Activated CD4-positive, alpha-beta T cell treated with anti-CD3 and anti-CD28 coated beads for 48 hours (primary cell): ENCODE measurements at places on chromosomes 1 and 21.

DNA sequence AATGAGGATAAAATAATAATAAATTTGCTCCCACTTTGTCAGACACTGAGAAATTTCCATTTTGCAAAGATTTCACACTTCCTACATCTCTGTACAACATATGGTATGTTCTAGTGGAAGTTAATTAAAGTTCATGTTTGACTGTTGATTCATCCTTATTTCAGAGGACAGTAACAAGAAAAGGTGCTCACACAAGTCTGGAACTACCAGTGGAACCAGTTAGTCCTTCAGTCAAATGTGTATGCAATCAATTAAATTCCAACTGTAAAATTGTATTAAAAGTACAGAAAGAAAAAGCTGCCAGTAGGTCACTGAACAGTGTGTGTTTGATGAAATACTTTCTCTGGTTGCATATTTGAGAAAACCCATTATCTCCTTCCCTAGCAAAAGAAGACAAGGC is 496.0 kb upstream of the PKN2 start:
- no peak for DNase-seq

DNA sequence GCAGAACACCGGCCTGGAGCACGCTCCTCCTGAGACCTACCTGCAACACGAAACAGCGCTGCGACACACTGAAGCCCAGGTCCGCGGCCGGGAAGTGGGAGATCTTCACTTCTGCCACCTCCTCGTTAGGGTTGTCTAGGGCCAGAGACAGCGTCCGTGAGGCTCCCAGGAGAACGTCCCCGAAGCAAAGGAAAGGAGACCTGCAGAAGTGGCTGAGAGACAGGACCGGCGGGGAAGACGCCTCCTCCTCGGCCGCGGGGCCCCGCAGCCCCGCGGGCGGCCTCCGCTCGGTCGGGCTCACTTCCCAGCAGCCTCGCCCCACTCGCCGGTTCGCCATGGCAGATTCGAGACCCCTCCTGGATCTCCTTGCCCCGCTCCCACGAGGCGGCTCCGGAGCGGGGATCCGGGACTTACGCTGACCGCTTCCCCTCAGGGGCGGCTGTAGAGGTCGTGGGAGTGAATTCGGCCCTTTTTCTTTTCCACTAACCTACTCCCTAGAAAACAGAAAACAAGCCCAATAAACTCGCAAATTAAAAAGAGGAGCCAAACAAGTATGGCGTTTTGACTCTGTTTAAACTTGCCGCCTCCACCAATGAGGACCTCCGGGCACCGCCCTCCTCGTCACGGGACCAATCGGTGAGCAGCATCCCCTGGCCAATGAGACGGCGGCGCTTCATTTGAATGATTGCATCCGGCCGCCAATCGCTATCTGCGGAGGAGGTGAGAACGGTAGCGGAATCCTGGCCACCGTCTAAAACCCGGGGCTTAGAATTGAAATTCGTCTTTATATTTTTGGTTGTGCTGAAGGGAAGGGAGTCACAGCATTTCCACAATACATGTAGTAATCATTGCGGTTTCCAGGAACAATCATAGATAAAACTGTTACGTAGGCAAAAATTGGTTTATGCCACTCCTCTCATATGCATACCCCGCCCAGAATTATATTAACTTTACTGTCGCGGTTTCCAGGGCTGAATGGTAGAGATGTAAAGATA is at the start of gene ASPM:
Gene ASPM (minus strand): TSS at position 569 of the 995 bp plus-strand sequence. CDS start 232 bp downstream, at position 337.
- DNase-seq, result peak; percentile 96

DNA sequence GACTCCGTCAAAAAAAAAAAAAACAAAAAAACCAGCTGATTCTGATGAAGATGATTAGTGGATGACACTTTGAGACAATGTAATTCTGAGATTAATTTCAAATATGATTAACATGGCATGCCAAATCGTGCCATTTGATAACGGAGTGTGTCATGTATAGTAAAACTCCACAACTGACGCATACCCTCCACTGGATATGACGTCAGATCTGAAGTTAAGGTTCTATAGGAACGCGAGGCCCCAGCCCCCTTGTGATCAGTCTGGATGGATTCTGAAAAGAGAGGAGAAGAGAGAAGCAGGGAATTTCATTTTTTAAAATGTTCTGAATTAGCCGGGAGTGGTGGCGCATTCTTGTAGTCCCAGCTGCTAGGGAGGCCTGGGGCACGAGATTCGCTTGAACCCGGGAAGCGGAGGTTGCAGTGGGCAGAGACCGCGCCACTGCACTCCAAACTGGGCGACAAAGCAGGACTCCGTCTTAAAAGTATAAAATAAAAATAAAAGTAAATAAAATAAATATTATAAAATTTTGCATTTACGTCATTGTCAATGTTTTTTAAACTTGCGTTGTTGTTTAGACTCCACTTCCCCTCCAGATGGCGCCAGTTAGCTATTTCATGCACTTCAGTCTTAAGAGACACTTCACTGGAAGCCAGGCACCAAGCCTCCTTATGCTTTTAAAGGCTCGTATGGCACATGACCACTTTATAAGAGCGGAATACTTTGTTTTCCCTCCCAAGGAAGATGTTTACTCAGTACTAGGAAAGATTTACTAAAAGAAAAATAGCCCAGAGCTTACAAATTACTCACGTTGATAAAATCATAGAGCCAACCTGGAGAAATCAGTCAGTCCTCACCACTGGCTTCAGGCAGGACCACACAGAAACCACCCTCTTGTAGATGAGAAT is 65.5 kb downstream of the UBE2U start:
- peak; percentile 73 for DNase-seq

DNA sequence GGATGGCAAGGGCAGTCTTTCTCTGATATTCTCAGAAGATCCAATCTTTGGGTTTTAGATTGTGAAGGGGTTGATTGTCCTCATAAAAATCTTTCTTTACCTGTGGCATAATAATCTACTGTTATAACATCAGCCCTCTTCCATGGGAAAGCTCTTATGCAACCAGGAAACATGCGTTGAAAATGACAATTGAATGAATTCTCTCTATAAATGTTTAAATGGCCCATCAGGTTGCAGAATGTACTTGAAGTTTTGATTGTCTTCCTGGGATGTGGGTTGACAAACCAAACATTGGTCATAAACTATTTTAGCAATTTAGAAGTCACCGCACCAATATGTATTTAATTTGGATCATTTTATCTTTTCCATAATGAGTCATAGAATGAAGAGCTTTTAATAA is 31.7 kb upstream of the ITLN1 start:
- DNase-seq, result no peak

- no peak for DNase-seq
These were observed 116.6 kb downstream of the HS2ST1 start for GRCh38 chr1:87030740-87031690.

DNA sequence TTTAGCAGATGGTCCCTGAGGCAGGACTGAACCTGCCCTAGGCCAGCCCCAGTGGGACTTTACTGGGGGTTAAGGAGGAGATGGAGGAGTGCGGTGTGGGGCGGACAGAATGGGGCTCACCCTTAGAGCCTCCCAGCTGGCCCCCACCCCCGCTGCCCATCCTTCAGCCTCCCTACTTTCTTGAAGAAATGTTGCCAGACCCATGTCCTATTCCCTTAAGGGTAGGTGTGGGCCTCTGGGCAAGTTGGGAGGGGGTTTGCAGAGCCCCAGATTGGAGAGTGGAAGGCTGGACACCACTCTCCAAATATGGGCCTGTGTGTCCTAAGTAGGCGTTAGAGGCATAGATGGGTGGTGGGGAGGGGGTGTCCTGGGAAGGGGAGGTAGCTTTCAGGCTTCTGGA is 19.2 kb upstream of the EPS8L3 start:
- no peak for DNase-seq

DNA sequence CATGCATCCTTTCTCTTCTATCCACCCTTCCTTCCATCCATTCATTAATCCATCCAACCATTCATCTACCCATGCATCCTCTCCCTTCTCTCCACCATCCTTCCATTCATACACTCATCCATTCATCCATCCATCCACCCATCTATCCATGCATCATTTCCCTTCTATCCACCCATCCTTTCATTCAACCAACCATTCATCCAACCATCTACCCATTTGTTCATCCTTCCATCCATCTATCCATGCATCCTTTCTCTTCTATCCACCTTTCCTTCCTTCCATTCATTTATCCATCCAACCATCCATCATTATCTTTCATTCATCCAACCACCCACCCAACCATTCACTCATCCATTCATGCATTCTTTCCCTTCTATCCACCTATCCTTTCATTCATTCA is 188.4 kb downstream of the NPHP4 start:
- no peak for DNase-seq

- DNase-seq, result no peak
These were observed 106.4 kb downstream of the IFI44 start for GRCh38 chr1:78755986-78756385.

DNA sequence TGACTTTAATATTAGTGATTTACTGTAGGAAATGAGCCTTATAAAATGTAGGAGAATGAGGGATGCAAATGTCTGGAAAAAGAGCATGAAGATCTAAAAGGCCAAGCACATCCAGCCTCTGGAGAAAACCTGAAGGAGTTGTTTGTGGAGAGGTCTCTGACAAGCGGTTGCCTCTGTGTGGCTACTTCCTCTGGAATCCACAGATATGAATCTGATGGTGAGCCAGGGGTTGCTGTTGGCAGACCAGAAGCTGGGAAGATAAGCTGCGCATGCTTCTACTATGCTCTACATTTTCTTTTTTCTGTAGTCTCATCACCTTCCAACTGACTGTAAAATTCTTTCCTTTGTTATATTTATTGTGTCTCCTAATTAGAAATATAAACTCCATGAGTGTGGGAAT is 248.6 kb downstream of the OLFM3 start:
- DNase-seq, result no peak

DNA sequence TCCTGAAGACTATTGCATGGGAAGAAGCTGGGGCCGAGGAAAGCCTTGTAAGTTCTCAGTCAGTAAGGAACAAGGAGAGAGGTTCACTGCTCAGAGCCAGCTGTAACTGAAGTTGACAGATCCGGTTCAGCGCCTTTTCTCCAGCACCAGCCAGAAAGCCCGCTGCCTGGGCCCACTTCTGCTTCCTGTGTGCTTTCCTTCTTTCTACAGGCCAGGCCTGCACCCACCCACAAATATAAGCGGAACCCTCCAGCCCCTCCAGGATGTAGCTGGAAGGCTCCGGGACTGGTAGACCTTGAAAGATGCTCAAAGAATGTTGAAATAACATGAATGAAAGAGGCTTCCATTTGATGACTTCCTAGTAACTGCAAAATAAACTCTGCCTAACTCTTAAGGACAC is 38.8 kb downstream of the PARP1 start:
- DNase-seq, result no peak

DNA sequence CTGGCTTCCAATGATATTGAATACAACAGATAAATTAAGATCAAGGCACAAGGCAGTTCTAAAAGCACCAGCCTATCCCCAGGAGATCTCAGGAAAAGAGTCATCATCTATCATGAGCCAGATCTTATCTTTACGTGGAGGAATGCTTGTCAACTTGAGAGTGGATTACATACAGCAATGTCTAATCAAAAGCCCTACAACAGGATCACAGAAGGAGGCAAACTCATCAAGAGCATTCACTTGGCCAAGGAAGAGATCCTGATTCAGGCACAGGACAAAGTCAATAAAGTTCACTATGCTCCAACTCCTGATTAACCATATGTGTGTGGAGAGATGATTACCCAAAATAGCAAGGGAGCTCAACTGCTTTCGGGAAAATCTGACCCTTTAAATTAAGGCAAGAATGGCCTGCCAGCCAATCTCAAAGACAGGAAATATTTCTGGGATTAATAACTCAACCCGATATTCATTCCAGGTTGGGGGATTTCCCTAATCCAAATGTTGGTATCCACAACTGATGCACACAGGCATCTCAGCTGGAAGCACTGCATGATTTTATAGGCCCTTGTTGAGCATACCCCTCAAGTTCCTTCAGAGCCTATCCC is 33.7 kb downstream of the TBX15 start:
- DNase-seq, result no peak

GRCh38 chr21:14013056-14013603 is 197.6 kb downstream of the LIPI start:
- DNase-seq, result no peak

DNA sequence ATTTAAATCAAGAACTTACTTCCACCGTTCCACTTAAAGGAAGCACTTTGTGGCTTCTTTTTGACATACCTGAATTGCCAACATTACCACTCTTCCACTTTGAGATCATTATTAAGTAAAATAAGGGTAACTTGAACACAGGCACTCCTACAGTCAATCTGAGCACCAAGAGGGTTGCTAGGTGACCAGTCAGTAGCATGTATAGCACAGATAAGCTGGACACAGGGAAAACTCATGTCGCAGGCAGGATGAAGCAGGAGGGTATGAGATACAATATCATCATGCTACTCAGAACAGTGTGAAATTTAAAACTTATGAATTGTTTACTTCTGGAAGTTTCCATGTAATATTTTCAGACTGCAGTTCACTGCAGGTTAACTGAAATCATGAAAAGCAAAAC is 47.0 kb upstream of the RAP1GAP start:
- no peak for DNase-seq

DNA sequence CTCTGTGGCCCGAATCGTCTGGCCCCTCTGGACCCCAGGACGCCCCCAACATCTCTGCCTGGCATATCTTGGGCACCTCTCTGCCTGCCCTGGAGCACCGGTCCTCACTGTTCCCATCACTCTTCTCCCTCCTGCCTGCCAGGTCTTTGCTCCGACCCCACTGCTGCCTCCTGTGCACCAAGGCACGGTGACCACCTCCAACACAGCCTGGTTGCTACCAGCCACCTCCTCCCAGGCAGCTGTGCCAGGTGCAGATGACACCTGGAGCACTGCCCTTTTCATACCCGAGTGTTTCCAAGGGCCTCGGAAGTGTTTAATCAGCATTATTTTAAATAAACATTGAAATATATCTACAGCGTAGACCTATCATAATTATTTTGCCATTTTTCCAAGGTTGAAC is 31.3 kb downstream of the PKNOX1 start:
- no peak for DNase-seq

DNA sequence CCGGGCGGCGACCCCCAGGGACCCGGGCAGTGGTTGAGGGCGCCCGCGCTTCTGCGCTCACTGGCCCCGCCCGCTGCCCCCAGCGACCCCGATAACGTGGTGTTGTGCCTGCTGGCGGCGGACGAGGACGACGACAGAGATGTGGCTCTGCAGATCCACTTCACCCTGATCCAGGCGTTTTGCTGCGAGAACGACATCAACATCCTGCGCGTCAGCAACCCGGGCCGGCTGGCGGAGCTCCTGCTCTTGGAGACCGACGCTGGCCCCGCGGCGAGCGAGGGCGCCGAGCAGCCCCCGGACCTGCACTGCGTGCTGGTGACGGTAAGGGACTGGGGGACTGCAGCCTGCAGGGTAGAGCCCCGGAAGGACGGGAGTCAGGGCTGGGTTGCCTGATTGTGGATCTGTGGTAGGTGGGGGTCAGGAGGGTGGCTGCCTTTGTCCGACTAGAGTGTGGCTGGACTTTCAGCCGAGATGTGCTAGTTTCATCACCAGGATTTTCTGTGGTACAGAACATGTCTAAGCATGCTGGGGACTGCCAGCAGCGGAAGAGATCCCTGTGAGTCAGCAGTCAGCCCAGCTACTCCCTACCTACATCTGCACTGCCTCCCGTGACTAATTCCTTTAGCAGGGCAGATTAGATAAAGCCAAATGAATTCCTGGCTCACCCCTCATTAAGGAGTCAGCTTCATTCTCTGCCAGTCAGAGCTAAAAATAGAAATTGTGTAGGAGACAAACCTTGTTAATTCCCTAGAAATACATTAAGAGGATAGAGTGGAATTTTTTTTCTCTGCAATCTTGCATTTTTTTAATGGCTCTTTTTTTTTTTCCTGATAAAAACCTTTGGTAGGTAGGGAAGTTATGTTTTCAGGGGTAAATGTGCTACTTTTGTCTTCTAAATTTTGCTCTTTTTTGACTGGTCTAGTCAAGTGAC is 1.5 kb downstream of the GADD45A start:
- peak; percentile 69 for DNase-seq

GRCh38 chr1:33168556-33169289 is 13.1 kb downstream of the TRIM62 start:
- DNase-seq, result no peak
